ENCODE measurements at places on chromosomes 12 and 14. TPM values are rescaled to one million over a fixed set of nuclear protein-coding genes. Genes with fewer than 3 reads are reported as not detected.

DNA sequence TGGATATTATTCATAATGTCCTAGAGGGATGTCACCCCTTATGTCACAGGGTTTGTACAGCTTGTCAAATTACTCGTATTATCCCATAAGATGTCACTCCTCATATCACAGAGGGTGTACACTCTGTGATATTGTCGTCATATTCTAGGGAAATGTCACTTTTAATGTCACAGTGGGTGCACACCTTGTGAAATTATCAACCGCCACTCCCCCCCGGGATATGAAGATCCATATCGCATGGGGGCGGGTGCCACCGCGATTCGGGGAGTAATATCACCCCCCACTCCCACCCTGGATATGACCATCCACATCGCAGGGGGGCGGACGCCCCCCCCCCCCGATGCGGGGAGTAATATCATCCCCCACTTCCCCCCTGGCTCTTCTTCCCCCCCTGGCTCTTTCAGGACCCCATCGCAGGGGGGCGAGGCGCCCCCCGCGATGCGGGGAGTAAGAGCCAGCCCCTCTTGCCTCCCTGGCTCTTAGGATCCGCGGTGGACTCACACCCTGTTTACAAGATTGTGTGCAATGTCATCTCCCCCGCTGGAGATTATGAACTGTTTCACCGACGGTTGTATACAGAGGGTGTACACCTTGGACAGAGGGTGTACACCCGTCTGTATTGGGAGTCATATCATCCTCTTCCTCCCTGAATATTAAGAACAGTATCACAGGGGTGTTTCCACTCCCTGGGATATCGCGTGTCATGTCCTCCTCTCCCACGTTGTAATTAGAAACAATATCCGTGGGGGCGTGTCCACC, 92.8 kb downstream of the FRMD6 start:
- no peaks in the 10 kb centered on the region for H3K36me3 ChIP-seq
- H3K4me3 ChIP-seq = no peak overlapping the region
- no peak for DNase-seq
- no peaks in the 10 kb centered on the region for H3K4me1 ChIP-seq
- H3K27ac ChIP-seq = no peak overlapping the region

DNA sequence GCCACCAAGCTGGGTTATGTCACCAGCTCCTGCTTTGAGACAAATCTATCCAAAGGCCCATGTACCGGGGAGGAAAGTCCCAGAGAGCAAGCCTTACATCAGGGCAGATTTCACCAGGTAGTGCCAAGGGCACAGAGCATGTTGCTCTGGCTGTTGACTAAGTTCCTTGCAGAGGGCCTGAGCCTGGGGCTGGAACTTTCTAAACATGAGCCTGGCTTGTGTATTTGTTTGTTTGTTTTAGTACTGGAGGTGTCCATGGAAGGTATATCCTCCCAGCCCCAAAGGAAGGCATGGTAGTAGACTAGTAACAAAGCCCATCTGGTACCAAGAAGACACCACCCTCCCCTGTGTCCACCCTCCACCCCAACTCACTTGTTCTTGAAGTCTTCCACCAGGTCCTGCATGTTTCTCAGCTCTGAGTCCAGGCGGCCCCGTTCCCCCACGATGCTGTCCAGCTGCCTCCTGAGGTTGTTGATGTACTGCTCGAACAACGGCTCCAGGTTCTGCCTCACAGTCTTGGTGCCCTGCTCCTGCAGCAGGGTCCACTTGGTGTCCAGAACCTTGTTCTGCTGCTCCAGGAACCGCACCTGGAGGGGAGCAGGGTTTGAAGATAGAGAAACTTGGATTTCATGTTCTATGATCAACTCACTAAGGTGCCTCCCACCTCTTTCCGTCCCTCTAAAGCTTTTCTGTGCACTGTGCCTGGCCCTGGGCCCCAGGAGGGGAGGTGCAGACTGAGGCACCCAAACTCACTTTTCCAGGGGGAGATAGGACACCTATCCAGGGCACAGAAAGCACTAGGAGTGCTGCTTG, 1.4 kb downstream of the KRT5 start:
- H3K27me3 ChIP-seq = no peaks in the 10 kb centered on the region
- H3K27ac ChIP-seq = no peak overlapping the region
- no peaks in the 10 kb centered on the region for H3K36me3 ChIP-seq

GRCh38 chr14:69803753-69804152, 6.7 kb upstream of the SLC10A1 start:
- no peak for DNase-seq
- no peaks in the 10 kb centered on the region for H3K36me3 ChIP-seq
- no peaks in the 10 kb centered on the region for H3K27me3 ChIP-seq
- H3K27ac ChIP-seq = no peak overlapping the region

DNA sequence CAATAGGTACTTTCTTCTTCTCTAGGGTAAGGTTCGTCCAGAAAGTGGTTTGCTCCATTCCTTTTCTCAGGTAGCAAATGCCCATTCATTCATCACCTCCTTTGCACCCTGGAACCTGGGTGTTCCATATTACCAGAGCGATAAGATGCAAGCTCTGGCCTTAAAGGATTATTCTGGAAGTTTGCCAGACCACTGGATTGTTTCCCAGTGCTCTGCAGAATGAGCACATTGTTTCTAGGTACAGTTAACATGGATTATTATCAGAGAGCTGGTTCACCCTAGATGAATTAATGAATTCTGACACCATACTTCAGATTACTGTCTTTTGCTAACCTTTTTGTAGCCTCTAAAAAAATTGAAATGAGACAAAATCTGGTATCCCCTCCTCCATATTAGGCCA, 170.9 kb upstream of the BMP4 start:
- no peaks in the 10 kb centered on the region for H3K36me3 ChIP-seq
- no peak overlapping the region for H3K4me3 ChIP-seq
- no peaks in the 10 kb centered on the region for H3K27me3 ChIP-seq
- H3K27ac ChIP-seq = no peak overlapping the region
- DNase-seq = no peak
- no peaks in the 10 kb centered on the region for H3K4me1 ChIP-seq

DNA sequence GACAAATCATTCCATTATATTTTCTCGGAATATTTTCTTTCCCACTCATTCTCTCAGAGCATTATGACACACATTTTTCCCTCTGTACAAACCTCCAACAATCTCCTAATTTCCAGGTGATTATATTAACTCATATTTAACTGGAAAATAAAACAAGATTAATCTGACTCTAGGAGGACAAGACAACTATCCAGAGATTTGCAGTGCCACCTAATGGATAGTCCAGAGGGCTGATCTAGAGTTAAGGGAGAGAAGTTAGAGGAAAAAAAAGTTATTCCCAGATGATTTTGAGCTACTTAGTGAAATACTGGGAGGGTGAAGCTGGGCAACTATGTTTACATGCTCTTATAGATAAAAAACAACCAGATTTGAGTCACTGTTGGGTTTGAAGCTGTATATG, 161.7 kb downstream of the ALX1 start:
- H3K4me3 ChIP-seq = no peak overlapping the region
- H3K27me3 ChIP-seq = no peaks in the 10 kb centered on the region
- H3K36me3 ChIP-seq = no peaks in the 10 kb centered on the region
- H3K4me1 ChIP-seq = no peaks in the 10 kb centered on the region
- no peak for DNase-seq

- H3K4me3 ChIP-seq = no peak overlapping the region
- no peaks in the 10 kb centered on the region for H3K4me1 ChIP-seq
- DNase-seq = no peak
- no peak overlapping the region for H3K27ac ChIP-seq
Measured at GRCh38 chr12:42990387-42990786, 400.8 kb upstream of the PRICKLE1 start.

DNA sequence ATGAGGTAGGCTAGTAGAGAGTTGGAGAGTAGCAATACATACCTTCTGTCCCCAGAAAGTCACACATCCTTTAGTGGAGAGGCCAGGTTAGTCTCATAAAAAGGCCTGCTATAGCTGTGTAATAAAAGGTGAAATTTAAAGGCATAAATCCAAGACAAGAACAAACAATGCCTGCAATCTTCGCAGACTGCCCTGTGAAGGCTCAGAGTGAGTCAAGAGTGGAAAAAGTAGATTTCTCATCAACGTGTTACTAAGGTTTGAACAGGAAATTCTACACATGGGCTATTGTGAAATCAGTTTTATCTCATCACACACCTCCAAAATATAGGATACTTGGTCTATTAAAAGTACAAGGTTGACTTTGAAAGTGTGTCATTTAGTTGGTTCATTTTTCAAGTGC, at the start of gene KLRC1:
Gene KLRC1 (minus strand): TSS at position 222 of the 400 bp plus-strand sequence. CDS start 2,221 bp downstream, outside the sequence.
- no peaks in the 10 kb centered on the region for H3K36me3 ChIP-seq
- no peak within 1 kb of the TSS for H3K27ac ChIP-seq
- H3K27me3 ChIP-seq = no peaks in the 10 kb centered on the region
- H3K4me3 ChIP-seq = no peak within 1 kb of the TSS
- H3K4me1 ChIP-seq = no peaks in the 10 kb centered on the region
- no peak for DNase-seq

GRCh38 chr14:104908303-104908702, 16.4 kb upstream of the PLD4 start:
- no peak overlapping the region for H3K4me3 ChIP-seq
- H3K27me3 ChIP-seq = no peaks in the 10 kb centered on the region
- no peak overlapping the region for H3K27ac ChIP-seq
- no peak for DNase-seq
- no peaks in the 10 kb centered on the region for H3K4me1 ChIP-seq
- no peaks in the 10 kb centered on the region for H3K36me3 ChIP-seq

- H3K27me3 ChIP-seq = no peaks in the 10 kb centered on the region
- no peak overlapping the region for H3K4me3 ChIP-seq
- DNase-seq = no peak
- H3K36me3 ChIP-seq = no peaks in the 10 kb centered on the region
- no peak overlapping the region for H3K27ac ChIP-seq
Measured at GRCh38 chr14:68949601-68949965, 29.5 kb downstream of the ACTN1 start.

RNF212B gene
- total RNA-seq = 0.49 TPM

FGF23 gene
- total RNA-seq = 1.2 TPM

PPP4R4 gene
- total RNA-seq = 0.26 TPM

MGP gene
- total RNA-seq = 7.4 TPM

MYO1H gene
- total RNA-seq = not detected

IGF1 gene
- 18.9 TPM for total RNA-seq
